ENCODE measurements at places on chromosomes 2 and 18.

DNA sequence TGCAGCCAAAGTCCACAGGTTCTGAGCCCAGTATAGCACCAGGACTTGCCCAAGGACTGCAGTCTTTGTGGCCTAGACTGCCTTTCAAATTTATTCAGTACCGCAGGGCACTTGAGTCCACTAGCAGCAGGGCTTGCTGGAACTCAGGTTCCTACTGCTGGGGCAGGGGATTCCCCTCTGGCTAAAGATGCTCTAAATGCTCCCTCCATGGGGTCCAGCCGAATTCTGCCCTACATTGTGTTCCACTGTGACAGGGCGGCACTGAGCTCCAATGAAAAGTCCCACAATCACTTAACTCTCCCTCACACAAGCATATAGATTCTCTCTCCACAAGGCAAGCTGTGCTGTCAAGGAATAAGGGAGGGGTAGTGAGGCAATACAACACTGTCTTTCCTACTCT, 518.1 kb upstream of the VRK2 start:
- DNase-seq = no peak

DNA sequence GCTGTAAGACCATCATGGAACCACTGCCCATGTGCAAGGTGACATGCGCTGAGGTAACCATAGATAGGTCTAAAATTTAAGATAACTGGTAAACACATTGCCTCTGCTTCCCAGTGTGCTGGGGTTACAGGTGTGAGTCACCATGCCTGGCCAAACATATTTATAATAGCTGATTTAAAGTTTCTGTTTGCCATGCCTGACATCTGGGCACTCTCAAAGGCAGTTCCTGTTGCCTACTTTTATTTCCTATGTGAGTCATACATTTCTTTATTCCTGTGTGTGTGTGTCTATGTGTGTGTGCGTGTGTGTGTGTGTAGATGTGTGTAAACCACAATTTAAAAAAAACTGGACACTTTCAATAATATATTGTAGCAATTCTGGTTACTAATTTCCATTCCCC, 415.2 kb upstream of the NETO1 start:
- DNase-seq = no peak

DNA sequence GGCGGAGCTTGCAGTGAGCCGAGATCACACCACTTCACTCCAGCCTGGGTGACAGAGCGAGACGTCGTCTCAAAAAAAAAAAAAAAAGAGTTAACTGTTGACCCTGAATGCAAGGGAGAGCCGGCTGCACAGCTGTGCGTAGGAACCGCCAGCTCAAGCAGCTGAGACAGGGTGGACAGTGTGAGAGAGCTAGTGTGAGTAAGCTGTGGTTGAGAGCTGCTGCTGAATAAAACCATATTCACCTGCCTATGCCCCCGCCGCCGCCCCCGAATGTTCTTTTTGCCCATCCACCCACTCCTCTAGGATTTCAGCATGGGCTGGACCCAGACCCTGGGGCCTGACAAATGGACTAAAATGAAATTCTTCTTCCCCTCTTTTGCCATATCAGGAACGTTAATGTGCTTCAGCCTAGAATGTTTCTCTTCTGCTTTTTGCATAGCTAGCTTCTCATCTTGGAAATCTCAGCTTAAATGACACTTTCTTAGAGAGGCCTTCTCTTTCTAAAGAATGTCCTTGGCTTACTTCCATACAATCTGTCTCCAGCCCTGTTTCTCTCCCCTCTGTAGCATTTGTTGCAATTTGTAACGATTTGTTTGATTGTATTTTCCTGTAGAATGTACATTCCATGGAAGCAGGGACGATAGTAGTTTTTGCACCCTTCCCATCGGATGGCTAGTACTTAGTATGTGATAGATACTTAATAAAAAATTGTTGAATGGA, 142.7 kb downstream of the KLHL14 start:
- DNase-seq = no peak

DNA sequence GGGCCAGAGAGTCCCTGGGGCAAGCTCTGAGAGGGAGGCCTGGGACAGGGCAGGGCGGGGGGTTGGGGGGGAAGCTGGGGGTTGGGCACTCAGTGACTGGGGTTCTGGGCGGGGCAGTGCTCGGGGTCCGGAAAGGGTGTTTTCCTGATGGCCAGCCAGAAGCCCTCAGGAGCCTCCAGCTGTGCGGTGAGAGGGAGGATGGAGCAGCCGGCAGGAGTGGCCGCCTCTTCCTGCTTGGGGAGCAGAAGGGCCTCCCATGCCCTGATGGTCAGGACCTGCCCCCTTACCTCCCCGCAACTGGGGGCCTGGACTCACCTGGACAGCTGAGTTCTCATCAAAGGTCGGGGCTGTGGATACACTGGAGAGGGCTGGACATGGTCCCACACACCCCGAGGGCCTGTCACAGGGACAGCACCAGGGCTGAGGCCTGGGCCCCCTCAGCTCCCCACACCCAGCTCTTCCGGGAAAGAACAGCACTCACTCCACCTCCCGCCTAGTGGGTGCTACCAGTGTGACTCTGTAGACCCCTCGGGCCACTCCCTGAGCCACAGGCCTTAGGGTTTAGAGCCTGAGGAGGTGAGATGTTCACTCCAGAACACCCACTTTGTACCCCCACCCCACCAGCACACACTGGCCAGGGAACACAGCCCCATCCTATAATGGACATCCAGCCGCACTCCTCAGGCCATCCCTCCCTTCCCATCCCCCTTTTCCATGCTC, 6.7 kb downstream of the SFTPB start:
- no peak for DNase-seq

GRCh38 chr2:238449909-238450417, 23.2 kb downstream of the ASB1 start:
- DNase-seq = no peak

DNA sequence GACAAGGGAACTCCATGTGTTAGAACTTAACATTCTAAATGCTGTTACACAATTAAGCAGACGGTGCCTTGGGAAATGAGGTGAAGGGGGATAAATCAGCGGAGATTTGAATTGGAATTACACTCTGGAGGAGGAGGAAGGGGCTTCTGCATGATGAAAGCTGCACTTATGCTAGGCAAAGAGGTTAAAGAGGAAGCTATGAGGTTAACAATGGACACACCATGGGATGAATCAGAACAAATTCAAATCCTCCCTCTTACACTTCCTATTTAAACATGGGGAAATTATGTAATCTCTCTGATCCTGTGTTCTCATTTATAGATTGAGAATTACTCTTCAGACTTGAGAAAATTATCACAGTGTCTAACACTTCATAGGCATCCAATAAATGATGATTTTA, 121.5 kb upstream of the SIX2 start:
- no peak for DNase-seq

DNA sequence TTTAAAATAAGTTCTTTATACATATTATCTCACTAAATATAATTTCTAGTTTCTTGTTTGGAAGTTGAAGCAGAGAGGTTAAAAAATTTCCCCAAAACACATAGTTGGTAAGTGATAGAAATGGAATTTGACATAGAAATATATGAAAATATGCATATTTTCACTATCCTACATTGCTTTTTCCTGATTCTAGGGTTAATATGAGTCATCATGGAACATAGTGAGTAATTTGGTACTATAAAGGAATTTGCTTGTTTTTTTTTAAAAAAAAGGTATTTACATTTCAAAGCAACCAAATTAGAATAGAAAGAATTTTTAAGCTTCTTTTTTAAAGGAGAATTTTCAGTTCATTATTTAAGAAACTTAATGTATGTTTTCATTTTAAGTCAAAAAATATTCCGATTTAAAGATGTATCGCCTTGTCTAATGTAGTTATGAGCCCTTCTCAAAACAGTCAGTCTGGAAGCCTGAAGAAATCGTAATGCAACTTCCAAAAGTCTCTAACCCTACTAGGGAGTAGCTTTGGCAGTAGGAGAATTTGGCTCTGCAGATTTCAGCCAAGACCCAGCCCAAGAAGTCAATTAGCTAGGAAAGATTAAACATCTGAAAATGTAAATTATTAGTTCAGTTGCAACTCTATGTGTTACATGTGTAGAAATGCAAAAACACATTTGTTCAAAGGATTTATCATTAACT, 147.3 kb downstream of the RDH14 start:
- no peak for DNase-seq

GRCh38 chr2:142134911-142135310, 4.1 kb upstream of the LRP1B start:
- no peak for DNase-seq

- no peak for DNase-seq
Measured at GRCh38 chr2:150688016-150688415, 200.5 kb upstream of the RND3 start.

DNA sequence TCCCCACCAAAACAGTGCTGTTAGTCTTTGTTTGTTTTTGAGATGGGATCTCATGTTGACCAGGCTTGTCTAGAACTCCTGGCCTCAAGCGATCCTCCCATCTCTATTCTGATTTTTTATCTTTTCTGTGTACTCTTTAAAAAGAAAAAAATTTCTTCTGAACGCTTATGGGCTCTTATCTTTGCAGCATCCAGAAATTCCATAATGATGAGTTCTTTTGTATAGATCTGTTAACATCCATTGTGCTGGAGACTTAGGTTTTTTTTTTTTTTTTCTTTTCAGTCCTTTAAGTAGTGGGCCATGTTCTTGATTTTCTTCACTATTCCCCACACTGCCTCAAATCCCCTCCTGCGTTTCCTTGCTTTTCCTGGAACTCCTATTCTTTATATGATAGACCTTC, 31.0 kb downstream of the RBBP8 start:
- DNase-seq = no peak

GRCh38 chr2:76314271-76315020, 603.7 kb upstream of the GCFC2 start:
- no peak for DNase-seq

DNA sequence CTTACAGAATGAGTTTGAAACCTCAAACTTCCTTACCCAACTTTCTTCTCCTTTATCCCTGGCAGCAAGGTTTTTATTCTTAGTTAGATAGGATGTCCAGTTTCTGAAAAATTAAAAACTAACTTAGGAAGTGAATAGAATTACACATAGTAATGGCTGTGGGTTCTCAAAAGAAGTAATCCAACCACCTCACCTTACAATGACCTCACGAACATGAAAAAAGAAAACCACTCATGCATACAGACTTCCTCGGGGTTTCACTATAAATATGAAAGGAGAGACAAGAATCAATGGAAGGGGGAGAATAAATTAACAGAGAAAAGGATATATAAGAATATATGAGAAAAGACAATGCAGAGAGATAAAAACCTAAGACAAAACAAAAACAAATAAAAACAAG, 1044.3 kb upstream of the KLHL29 start:
- no peak for DNase-seq

DNA sequence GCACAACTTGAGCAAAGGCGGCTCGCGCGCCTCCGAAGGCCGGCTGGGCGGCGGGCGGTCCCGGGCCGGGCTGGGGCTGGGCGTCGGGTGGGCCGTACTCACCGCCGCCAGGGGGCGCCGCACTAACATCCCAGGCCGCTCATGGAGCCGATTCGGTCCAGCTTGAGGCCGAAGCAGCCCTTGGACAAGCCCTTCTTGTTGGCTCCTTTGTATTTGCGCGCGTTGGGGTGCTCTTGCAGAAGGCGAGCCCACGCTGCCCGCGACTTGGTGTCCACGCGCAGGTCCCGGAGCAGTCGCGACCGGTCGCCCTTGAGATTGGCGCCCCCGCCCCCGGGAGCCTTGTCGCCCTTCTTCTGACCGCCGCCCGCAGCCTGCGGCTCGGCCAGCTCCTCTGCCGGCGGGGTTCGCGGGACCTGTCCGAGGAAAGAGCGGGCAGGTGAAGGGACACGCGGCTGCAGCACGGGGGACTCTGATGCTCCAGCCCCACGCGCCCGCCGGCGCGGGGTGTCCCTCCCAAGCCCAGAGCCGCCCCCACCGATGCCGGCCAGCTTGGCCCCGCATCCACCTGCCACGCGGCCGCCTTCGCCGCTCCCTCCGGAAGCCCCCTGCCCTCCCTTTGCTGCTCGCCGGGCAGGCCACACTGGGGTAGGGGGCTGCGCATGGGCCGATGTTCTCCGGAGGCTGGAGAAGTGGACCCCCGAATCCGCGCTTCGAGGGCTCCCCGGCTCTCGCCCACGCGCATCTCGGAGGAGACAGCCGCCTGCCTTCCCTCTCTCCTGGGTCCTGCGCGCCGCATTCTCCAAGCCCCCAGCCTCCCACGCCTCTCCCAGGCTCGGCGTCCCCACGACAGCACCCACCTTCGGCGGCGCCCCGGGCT, 655 bp downstream of the NPPC start:
- peak; percentile 21 for DNase-seq

- DNase-seq = peak; percentile 29
Measured at GRCh38 chr2:121810959-121811853, 55.8 kb downstream of the TSN start.

GRCh38 chr2:102331311-102331980, 20.1 kb downstream of the IL1RL1 start:
- DNase-seq = no peak

- DNase-seq = peak; percentile 61
Measured at GRCh38 chr2:172085460-172086159, at the start of gene DLX1. DLX1 (plus strand) TSS chr2:172085507; CDS start chr2:172085678, 171 bp downstream.

DNA sequence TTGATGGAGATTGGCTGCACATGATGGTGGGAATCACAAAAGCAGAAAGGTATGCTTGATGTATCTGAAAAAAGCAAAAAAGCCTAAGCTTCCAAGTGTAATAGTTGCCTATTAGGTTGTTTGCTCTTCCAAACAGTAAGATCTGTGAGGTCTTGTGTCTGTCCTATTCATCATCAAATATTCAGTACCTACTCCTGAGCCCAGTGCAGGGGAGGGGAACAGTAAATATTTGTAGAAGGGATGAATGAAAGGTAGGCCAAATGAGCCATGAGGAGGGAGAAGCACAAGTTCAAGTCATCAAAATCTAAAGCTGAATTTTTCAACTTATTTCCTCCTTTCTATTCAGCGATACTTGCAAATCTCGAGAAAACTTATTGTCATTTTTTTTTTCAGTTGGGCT, 153.2 kb upstream of the ETAA1 start:
- DNase-seq = no peak

DNA sequence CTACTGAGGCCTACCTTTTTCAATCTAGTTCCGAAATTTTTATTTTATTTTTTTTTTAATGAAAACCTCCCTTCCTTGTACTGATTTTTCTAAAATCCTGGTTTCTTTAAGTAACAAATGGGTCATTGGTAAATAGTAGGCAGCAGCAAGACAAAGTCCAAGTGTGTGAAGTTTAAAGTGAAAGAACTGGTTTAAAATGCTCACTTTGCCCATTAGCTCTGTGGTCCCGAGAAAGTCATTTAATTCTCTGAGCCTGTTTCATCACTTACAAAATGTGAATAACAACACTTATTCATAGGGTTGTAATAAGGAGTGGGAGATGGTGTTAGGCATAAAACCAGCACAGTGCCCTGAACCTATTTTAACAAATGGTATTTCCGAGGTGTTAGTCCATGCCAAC, 426.2 kb downstream of the ERBB4 start:
- DNase-seq = no peak

GRCh38 chr2:188293601-188294351, 2.1 kb downstream of the GULP1 start:
- DNase-seq = peak; percentile 29

- DNase-seq = no peak
Measured at GRCh38 chr18:30920351-30920750, 122.2 kb downstream of the DSC3 start.

All from NCI-H1092 (cell line).